ENCODE measurements at places on chromosomes 4 and X. TPM values are rescaled to one million over a fixed set of nuclear protein-coding genes. Genes with fewer than 3 reads are reported as not detected.

DNA sequence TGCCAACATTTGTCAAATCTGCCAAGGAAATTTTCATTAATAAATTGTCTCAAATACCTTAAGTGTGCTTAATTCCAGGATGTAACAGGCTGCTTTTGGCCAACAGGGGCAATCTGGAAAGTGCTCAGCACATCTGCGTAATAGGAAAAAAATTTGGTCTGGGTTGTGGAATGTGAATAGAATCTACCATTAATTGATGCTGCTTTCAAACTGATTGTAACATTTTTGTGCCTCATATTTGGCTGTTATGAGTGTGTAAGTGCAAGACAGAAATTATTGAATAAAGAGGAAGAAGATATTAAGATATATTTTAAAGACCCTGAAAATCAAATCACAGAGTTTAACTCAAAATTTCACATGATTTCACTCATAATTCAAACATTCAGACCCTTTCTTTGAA is 41.1 kb downstream of the REELD1 start:
- no peak for DNase-seq

CENPVL2 gene
- total RNA-seq, result not detected

DNA sequence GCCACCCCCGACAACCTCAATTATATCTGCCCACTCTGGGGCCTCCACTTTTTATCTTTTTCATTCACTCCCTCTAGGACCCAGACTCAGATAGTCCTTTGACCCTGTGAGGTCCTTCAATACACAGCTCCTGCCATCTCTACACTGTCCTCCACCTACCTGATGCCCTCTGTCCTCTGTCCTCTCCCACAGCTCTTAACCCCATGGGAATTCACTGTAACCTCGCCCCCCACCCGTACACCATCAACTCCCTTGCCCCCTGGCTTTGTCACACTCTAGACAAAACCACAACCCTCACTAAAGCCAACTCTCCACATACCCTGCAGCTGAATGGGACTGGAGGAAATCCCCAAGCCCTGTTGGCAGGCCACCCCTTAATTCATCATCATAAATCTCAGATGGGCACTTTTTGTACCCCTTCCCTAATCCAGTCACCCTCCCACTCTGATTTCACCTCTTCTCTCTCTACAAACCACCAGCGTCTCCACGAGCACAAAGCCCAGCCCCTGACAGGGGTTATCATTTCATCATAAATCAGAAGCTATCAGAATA is 52.3 kb upstream of the ENPP6 start:
- no peak for DNase-seq

FAM47A gene
- total RNA-seq, result not detected

SULT1E1 gene
- total RNA-seq, result not detected

GPR119 gene
- not detected for total RNA-seq

IGBP1 gene
- total RNA-seq, result 47.8 TPM

DNA sequence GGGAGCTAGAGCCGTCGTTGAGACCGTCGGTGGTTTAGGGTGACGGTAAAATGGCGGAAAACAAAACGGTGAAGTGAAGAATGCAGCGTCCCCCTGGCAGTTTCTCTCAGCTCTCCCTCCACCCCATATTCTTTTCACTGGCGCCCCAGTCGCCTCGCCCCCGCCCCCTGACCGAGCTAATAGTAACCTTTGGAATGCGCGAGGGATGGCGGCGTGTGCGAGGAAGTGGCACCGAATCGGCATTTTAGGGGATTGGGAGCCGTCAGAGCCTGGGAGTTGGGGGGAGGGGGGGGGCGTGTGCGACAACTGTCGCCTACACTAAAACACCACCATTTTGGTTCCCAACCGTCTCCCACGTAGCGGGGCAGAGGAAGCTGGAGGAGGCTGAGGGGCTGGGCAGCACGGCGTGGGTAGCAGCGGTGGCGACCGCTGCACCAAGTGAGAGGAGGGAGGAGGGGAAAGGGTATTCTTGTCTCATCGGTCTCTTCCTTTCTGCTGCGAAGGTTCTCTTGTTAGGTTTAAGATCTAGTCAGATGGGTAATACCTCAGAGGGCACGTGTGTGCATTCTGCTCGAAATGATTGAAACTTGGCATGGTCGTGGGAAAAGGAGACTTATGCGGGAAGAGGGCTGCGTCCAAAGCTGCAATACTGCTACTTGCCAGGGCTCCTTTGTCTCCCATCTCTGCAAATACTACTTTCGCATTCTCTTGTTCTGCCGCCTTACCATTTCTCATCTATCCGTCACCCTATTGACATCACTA is 840 bp downstream of the ZNF711 start:
- DNase-seq, result no peak

CDKL2 gene
- 0.11 TPM for total RNA-seq

FRMPD3 gene
- not detected for total RNA-seq

- no peak for DNase-seq
Measured at GRCh38 chrX:51893931-51894696, 691 bp downstream of the MAGED1 start.

DNA sequence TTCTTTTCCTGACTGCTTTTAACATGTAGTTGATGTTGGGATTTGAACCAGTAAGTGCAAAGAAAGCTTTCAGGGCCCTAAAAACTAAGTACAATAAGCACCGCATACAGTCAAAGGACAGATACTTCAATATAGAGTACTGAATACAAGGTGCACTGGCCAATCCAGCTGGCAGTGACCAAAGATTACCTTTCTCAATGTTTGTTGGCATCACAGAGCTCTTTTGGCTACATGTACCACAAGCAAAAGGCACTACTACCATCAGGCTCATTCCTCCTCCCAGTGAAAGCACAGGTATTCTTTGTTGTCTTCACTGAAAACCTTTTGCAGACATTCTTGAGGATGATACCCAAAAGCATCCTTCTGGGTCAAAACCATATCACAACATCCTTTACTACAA is 65.2 kb upstream of the ZCCHC13 start:
- DNase-seq, result no peak

- DNase-seq, result no peak
Measured at GRCh38 chr4:142350871-142351270, 495.2 kb downstream of the INPP4B start.

PITX2 gene
- total RNA-seq, result not detected

Data from Right ventricle myocardium inferior (tissue), 1 donor.